GM23248 (cell line): ENCODE measurements at places on chromosomes 1 and 21.

- no peak for DNase-seq
These were observed 719 bp upstream of the PARS2 start for GRCh38 chr1:54764922-54765561.

- DNase-seq: peak; percentile 88
These were observed 8.2 kb downstream of the HCRTR1 start for GRCh38 chr1:31625561-31626222.

GRCh38 chr1:93519199-93519829, 71.4 kb downstream of the FNBP1L start:
- peak; percentile 41 for DNase-seq

- DNase-seq: no peak
These were observed 499.2 kb upstream of the PLXNA2 start for GRCh38 chr1:208743361-208743760.

- peak; percentile 87 for DNase-seq
These were observed at the start of gene AIM2 for GRCh38 chr1:159076438-159077119. Gene AIM2 (minus strand): TSS chr1:159076766. CDS start chr1:159073499, 3,267 bp downstream.

- no peak for DNase-seq
These were observed 6.5 kb downstream of the CACNA1S start for GRCh38 chr1:201105688-201106087.

- no peak for DNase-seq
These were observed 86.7 kb upstream of the PTBP2 start for GRCh38 chr1:96634883-96635282.

GRCh38 chr1:78673120-78673519, 23.5 kb downstream of the IFI44 start:
- no peak for DNase-seq

DNA sequence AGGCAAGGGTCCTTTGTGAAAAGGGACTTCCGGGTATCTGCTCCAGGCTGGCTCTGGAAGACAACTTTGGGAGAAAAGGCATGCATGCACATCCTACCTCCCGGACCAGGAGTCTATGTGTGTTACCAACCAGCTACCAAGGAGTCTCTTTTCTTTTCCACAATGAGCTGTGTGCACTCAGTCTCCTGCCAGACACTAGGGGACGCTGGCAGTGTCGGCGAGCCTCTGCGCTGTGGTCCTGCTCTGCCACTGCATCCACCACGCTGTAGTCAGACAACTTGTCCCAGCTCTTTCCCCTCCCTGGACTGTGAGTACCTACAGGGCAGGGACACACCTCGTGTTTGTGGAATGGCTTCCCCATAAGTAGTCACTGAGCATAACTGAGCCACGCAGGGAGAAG, 5.1 kb upstream of the SSR2 start:
- DNase-seq: peak; percentile 32

DNA sequence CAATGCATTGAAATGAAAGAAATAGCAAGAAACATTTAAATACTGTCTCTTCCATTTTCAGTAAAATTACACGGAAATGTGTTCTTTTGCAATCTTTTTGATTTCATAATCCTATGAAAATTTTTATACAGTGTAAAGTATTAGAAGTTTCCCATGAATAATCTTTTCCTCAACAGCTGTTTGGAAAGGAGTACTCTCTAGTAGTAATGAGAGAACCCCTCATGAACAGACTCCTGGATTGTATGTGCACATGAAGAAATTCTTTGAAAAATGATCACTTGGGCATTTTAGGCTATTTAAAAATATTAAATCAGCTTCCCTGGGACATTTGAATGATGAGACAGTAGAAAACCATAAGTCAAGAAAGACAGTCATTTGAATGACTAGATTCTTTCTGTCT, 64.4 kb downstream of the LHX9 start:
- DNase-seq: no peak

DNA sequence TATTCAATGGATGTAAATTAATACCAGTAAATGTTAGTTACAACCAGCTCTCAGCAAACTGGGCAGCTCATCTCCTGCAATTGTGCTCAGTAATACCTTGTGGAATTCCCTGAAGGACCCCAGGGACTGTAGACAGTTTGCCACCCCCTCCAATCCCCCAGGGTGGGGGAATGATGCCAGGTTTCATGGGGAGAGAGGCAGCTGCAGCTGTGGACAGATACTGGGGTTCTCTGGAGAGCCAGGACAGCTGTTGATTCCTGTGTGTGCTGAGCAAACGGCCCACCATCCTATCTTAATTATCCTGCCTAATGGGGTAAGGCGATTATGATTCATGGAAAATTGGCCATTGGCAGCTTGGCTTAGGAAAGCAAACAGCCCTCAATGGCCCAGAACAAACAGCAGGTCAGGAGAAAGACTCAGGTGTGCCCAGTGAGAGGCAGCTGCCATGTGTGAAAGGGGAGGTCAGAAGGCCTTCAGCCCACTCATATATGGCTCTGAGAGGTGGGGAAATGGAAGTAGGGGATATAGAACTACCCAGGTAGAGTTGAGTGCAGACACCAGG, 148.9 kb upstream of the CTTNBP2NL start:
- no peak for DNase-seq
